ENCODE measurements at places on chromosomes 3 and 15. TPM values are rescaled to one million over a fixed set of nuclear protein-coding genes. Genes with fewer than 3 reads are reported as not detected.

GRCh38 chr3:134333522-134334181, 40.6 kb downstream of the AMOTL2 start:
- no peak for DNase-seq

- no peak for DNase-seq
Observed at GRCh38 chr3:12750223-12750622, 8.8 kb downstream of the TMEM40 start.

DNA sequence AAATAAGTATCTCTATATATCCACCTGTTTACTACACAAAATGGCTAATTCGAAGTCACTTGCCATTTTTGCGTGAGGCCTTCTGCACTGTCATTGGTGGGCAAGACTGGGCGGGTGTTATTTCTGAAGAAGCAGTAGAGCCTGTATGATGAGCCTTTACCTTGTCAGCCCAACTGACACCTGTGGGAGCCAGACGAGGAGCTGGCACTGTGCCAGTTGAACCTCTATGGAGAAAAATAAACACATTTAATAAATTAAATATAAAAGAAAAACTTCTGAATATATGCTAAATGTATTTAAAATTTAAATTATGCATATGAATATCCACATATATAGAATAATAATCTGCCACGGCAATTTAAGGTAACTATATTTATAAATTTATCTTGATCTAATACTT, 109.9 kb downstream of the SCAPER start:
- DNase-seq, result no peak

- DNase-seq, result no peak
Observed at GRCh38 chr3:154718053-154718452, 288.1 kb upstream of the GPR149 start.

DNA sequence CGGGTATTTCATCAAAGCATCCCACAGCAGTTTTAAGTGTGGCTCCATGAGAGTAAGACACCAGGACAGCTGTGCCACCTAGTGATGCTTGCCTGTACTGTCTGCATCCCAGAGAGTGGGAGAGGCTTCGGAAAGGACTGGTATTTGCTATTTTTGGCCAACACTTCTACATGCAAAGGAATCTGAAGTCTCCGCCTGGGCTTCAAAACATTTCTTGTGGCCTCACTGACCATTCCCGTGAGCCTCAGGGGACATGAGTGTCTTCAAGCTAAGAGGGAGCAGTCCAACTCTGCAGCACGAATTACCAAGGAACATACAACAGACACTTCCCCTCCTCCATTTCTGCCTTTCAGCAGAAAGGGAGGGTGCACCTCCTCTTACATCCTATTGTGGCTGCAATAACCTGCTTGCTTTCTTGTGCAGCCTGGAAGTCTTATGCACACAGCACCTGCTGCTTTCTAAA, 177.5 kb downstream of the RORA start:
- no peak for DNase-seq

DNA sequence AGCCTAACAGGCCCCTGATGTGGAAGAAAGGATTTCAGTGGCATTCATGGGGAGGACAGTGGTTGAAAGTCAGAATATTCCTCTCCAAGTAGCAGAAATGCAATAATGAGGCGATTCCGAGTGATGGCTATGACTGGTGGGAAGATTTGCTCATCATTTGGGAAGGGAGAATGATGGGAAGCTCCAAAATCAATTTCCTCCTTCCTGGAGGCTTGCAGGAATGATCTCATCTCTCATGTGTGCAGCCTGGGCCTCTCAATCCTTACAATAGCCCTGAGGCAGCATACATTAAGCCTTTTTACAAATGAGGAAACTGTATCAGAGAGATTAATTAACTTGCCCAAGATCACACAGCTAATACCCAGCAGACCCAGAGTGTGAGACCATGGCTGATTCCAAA, 58.7 kb downstream of the BOC start:
- no peak for DNase-seq

- no peak for DNase-seq
Observed at GRCh38 chr3:23076437-23076836, 126.7 kb upstream of the UBE2E2 start.

DNA sequence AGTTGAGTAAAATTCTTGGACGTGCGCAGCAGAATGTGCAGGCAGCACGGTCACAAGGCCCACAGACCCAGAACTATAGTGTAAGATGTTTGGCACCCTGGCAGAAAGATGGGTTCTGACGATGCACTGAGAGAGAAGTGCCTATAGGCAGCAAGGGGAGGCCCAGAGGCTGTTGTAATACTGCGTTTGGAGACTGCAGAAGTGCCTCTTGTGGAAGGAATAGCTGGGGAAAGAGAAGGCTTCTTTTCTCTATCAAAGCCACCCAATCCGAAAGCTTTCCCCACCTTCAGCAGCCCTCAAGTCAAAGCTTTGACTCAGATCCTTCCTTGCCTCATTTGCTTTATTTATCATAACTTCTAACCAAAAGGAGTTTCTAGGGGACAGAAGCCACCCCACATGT, 5.2 kb upstream of the SIN3A start:
- no peak for DNase-seq

KIF15 gene
- polyA plus RNA-seq, result 35.2 TPM

GPR171 gene
- 0.27 TPM for polyA plus RNA-seq

RNU5B-1 gene
- polyA plus RNA-seq, result not detected

PATL2 gene
- 1.6 TPM for polyA plus RNA-seq

Data from right lung (tissue), 10 donors.